ENCODE measurements at places on chromosomes 5 and 9. TPM values are rescaled to one million over a fixed set of nuclear protein-coding genes. Genes with fewer than 3 reads are reported as not detected.

ZFR gene
- total RNA-seq = 69.2 TPM

DNA sequence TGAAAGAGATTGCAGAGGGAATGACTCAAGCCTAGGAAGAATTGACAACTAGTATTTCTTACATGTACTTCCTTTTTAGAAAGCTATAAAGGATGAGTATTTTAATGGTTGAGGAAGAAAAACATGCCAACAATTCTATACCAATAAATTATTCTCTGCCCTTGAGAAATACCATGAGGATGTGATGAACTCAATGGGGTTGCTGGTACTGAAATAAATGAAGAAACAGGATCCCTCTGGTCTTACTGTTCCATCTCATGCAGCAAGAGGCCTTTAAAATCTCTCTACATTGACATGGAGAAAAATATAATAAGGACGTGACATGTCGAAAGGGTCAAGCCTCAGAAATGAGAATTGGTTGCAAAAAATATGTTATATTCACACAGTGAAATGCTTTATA is 477.3 kb downstream of the GABRG2 start:
- DNase-seq = no peak
- H3K27me3 ChIP-seq = no peaks in the 10 kb centered on the region
- no peaks in the 10 kb centered on the region for H3K36me3 ChIP-seq
- H3K4me1 ChIP-seq = no peaks in the 10 kb centered on the region
- H3K27ac ChIP-seq = no peak overlapping the region

DNA sequence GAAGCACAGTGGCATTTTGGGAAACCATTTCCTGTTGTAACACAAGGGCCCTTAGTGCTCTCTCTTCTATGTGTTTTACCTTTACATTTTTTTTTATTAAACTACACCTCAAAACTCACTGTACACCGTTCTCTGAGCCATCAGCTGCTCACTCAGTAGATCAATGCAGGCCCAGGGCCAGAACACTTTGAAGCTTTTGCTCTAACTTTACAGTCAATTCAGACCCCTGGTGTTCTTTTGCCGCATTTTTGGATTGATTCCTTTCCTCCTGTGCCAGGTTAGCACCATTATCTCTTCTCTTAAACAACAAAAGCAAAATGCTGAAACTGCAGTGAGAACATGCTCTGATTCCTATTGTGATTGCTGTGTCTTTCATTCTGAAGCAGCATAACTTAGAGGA is 269.8 kb upstream of the RGMB start:
- no peaks in the 10 kb centered on the region for H3K27me3 ChIP-seq
- no peaks in the 10 kb centered on the region for H3K4me1 ChIP-seq
- no peak overlapping the region for H3K27ac ChIP-seq
- no peak for DNase-seq
- no peak overlapping the region for H3K4me3 ChIP-seq
- no peaks in the 10 kb centered on the region for H3K36me3 ChIP-seq

FAM169A gene
- 2.1 TPM for total RNA-seq

GRCh38 chr9:69847491-69847890 is 26.9 kb downstream of the CFAP95 start:
- no peak overlapping the region for H3K4me3 ChIP-seq
- DNase-seq = no peak
- no peak overlapping the region for H3K27ac ChIP-seq
- no peaks in the 10 kb centered on the region for H3K36me3 ChIP-seq
- peaks cover 6% of the 10 kb centered on the region for H3K4me1 ChIP-seq
- H3K27me3 ChIP-seq = peaks cover 45% of the 10 kb centered on the region

DNA sequence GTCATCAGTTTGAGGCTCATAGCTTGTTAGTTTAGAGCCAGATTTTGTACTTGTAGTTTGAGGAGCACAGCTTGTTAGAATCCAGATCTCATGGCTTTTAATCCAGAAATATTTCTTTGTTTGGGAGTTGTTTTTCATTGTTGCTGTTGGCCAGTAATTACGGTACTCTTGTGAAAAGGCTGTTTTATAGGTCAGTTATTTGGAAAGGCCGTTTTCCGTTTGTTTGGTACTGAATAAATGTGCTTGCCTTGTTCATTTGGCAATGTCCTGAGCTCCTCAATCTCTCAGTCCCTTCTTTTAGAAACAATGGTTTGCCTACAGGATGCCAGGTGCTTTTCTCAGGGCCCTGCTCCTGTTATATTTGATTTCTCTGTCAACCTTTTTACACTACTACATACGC is 4.5 kb upstream of the MOB3B start:
- H3K36me3 ChIP-seq = no peaks in the 10 kb centered on the region
- no peak overlapping the region for H3K27ac ChIP-seq
- DNase-seq = no peak
- no peak overlapping the region for H3K4me3 ChIP-seq
- peaks cover 9% of the 10 kb centered on the region for H3K27me3 ChIP-seq

GRCh38 chr5:159441441-159441840 is 111.2 kb upstream of the IL12B start:
- H3K27me3 ChIP-seq = peaks cover 58% of the 10 kb centered on the region
- DNase-seq = no peak
- H3K4me3 ChIP-seq = no peak overlapping the region
- H3K4me1 ChIP-seq = no peaks in the 10 kb centered on the region
- no peaks in the 10 kb centered on the region for H3K36me3 ChIP-seq
- H3K27ac ChIP-seq = no peak overlapping the region

GRCh38 chr5:52043543-52043942 is 660.3 kb downstream of the ISL1 start:
- no peak overlapping the region for H3K27ac ChIP-seq
- DNase-seq = no peak
- H3K4me3 ChIP-seq = no peak overlapping the region
- H3K36me3 ChIP-seq = no peaks in the 10 kb centered on the region

- no peak overlapping the region for H3K27ac ChIP-seq
- peaks cover 2% of the 10 kb centered on the region for H3K27me3 ChIP-seq
- no peaks in the 10 kb centered on the region for H3K4me1 ChIP-seq
- H3K4me3 ChIP-seq = no peak overlapping the region
Observed at GRCh38 chr9:101342595-101342994, 42.2 kb downstream of the BAAT start.

- no peaks in the 10 kb centered on the region for H3K4me1 ChIP-seq
- H3K27ac ChIP-seq = no peak overlapping the region
- H3K4me3 ChIP-seq = no peak overlapping the region
- no peak for DNase-seq
Observed at GRCh38 chr5:21152611-21153010, 1164.6 kb upstream of the CDH18 start.

DNA sequence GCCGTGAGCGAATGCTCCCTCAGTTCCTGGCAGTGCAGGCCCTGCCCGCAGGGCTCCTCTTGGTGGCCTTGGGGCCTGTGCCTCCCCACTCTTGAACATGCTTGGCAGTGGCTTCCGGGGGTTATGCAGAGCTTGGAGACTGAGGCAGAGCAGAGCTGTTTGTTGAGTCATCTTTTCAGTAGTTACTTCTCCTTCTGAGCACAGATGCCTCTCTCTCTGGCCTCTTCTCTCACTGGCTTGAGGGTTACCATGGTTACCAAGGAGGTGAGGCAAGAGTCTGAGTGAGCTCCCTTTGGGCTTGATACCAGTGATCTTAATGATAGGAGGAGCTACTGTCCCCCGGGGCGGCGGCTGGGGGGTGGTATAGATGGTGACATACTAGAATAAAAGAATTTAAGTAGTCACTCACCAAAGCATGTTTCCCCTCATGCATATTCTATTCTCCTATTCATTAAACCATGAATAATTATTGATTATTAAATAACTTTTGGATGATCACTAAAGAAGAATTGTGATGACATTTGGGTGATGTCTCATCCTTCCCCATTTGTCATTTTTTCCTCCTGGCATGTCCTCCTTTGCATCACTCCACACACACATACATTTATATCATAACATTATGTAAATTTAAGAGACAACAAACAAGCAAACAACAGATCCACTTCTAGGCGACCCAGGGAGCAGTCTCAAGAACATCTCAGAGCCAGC is 111.1 kb downstream of the ARHGAP26 start:
- no peak overlapping the region for H3K4me3 ChIP-seq
- no peak overlapping the region for H3K27ac ChIP-seq
- no peaks in the 10 kb centered on the region for H3K27me3 ChIP-seq
- peaks cover 4% of the 10 kb centered on the region for H3K36me3 ChIP-seq

PRRX2 gene
- 5.1 TPM for total RNA-seq

NME5 gene
- total RNA-seq = not detected

DNA sequence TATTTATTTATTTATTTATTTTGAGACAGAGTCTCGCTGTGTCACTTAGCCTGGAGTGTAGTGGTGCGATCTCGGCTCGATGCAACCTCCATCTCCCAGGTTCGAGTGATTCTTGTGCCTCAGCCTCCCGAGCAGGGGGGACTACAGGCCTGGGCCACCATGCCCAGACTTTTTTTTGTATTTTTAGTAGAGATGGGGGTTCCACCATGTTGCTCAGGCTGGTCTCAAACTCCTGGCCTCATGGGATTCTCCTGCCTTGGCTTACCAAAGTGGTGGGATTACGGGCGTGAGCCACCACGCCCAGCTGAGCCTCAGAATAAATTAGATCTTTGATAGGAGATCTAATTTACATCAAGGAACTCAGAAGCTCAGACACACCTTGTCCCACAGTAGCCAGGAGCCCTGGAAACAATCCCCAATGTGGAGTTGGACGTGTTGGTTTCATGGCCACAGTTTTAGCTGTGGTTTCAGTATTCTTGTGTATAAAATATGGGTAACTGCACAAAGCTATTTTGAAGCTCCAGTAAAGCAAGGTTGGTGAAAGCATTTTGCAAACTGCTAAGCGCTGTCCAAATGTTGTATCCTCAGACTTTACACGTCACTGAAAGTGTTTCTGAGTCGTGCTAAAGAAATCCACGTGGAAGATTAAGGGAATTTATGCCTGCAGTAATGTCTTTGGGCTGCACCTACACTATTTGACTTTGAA is 3.0 kb upstream of the HNRNPAB start:
- H3K27me3 ChIP-seq = peaks cover 2% of the 10 kb centered on the region
- no peak for DNase-seq
- H3K4me1 ChIP-seq = peaks cover 6% of the 10 kb centered on the region

GRCh38 chr5:113487416-113487780 is 855 bp downstream of the MCC start:
- H3K27me3 ChIP-seq = peaks cover 80% of the 10 kb centered on the region
- DNase-seq = no peak
- H3K36me3 ChIP-seq = peaks cover 7% of the 10 kb centered on the region
- peaks cover 21% of the 10 kb centered on the region for H3K4me1 ChIP-seq
- H3K4me3 ChIP-seq = peak overlapping the region; percentile 76
- no peak overlapping the region for H3K27ac ChIP-seq

- no peaks in the 10 kb centered on the region for H3K36me3 ChIP-seq
- H3K4me1 ChIP-seq = no peaks in the 10 kb centered on the region
- no peak overlapping the region for H3K4me3 ChIP-seq
- no peak overlapping the region for H3K27ac ChIP-seq
Observed at GRCh38 chr9:32854271-32854670, 70.9 kb downstream of the TMEM215 start.

UBE2B gene
- total RNA-seq = 97.2 TPM

BAAT gene
- not detected for total RNA-seq

DNA sequence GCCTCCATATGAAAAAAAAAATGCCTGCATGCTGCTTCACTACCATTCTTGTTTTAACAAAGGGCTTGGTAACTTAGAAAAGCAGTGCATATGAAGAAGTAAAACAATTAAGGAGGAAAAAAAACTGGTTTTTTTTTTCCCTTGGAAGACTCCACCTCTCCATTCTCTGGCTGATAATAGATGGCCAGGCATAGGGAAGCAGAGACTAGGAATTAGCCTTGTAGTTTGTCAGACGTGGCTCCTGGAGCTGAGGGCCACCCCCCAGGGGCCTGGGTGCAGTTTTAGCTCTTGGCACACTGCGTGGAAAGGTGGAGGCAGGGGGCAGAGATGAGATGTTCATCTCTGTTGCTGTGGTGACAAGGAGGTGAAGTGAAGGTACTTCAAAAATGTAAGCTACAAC is 42.7 kb downstream of the WDR36 start:
- no peaks in the 10 kb centered on the region for H3K27me3 ChIP-seq
- DNase-seq = no peak
- H3K4me3 ChIP-seq = no peak overlapping the region

LVRN gene
- total RNA-seq = 0.07 TPM

- no peaks in the 10 kb centered on the region for H3K4me1 ChIP-seq
- H3K4me3 ChIP-seq = no peak overlapping the region
- no peak for DNase-seq
- no peaks in the 10 kb centered on the region for H3K36me3 ChIP-seq
Observed at GRCh38 chr9:107735821-107736220, 246.3 kb upstream of the KLF4 start.

CTSV gene
- total RNA-seq = 0.48 TPM

DNA sequence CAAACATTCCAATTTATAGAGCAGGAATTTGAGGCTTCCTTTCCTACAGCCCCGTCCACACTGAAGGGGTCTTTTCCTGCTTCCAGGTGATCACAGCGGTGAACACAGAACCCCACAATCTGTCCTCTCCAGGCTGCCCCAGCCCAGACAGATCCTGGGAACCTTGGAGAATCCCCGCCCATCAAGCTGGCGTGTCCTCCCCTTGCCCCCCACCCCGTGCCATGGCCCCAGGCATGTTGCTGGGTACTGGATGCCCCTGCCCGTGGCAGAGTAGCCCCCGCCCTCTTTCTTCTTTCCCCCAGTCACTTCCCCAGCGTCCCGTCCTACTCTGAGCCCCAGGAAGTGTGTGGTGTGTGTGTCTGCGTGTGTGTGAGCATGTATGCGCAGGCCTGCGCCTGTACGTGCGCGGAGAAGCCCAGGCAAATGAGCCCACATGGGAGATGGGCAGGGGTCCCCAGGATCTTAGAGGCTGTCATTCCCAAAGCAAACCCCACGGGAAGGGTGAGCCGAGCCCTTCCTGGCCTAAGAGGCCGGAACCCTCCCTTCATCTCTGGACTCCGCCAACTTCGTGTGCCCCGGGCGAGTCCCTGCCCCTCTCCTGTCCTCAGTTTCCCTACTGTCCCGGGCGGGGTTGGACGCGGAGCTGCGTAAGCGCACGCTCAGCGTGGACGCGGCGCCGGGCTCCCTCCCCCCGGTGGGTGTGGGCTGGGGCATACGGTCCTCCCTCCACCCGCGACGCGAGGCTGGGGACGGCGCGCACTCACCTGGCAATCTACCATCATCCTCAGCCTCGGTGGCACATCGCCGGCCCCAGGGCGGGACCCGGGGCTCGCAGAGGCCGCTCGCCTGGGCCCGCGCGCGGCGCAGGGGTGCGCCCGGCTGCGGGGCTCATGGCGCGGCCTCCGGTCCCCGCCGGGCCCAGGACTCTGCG is 15.2 kb downstream of the GBGT1 start:
- H3K36me3 ChIP-seq = peaks cover 19% of the 10 kb centered on the region
- peak overlapping the region; percentile 89 for H3K4me3 ChIP-seq
- H3K27me3 ChIP-seq = no peaks in the 10 kb centered on the region
- DNase-seq = peak; percentile 56
- peak overlapping the region; percentile 92 for H3K27ac ChIP-seq

GRCh38 chr5:168580227-168580508 is 1.0 kb upstream of the PANK3 start:
- H3K27me3 ChIP-seq = peaks cover under 1% of the 10 kb centered on the region
- peaks cover 31% of the 10 kb centered on the region for H3K4me1 ChIP-seq
- H3K4me3 ChIP-seq = peak overlapping the region; percentile 77
- H3K27ac ChIP-seq = peak overlapping the region; percentile 94
- DNase-seq = no peak

CDC23 gene
- 41.5 TPM for total RNA-seq
